Stimulated activated CD4-positive, alpha-beta T cell treated with anti-CD3 and anti-CD28 coated beads, Interleukin-12 subunit alpha, Interleukin-12 subunit beta, amount 100 ng/mL, for 24 hours (primary cell): ENCODE measurements at places on chromosomes 4 and X.

GRCh38 chr4:148069895-148070178 is 337.9 kb downstream of the ARHGAP10 start:
- DNase-seq, result no peak

GRCh38 chr4:95219109-95219508 is 329.7 kb downstream of the UNC5C start:
- DNase-seq, result no peak

DNA sequence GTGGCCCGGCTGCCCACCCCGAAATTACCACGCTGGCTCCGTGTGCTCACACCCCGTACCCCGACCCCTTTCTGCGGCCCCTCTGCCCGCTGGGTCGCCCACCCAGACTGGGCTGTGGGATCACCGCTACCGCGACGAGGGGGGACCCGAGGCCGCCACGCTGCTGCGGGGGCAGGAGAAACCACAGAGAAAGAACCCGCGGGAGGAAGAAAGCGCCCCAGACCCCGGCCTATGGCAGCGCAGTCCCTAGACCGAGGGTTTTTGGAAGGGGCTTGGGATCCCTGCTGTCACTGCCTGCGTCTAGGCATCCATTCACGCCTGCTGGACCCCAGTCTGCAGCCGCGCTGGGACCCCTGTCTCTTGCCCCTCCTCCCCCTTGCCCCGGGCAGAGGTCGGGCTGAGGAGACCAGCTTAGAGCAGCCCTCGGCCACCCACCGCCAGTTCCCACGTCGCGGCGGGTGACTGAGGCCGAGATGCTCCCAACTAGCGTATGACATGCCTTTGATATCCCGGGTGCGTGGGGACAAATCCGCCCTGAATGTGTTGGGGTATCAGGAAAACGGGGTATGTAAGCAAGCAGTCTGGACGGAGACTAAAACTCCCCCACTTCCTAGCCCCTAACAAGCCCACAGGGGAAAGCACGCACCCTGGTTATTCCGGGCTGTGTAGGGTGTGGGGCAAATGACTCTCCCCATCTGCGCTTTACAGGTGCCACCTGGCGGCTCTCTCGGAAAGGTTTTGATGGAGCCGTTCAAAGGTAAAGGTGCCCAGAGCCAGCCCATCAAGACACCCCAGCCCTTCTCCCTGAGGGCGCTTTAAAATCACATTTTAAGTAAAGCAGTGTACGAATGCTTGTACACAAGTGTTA is 862 bp upstream of the INPP4B start:
- DNase-seq, result peak; percentile 51

- no peak for DNase-seq
Measured at GRCh38 chr4:10086506-10087120, 30.0 kb downstream of the WDR1 start.

- DNase-seq, result no peak
Measured at GRCh38 chrX:143486105-143486504, 31.2 kb downstream of the SPANXN3 start.

DNA sequence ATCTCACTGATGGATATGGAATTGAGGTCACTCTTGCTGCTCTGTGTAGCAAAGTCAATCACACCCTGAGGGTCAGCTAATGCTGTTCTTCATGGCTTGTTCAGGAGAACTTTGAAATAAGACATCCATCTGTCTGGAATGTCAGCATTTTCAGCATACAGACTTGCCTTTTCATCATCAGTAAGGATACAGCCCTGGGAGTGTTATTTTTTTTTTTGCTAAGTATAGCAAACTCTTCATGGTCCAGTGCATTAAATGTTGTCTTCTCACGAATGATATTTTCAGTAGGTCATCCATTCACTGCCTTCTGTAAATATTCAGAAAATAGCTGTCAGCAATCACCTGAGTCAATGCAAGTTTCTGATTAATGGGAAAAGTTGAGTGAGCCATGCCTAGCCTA is 268.8 kb upstream of the SMIM31 start:
- DNase-seq, result no peak

GRCh38 chrX:151815398-151815797 is 80.9 kb downstream of the CNGA2 start:
- DNase-seq, result no peak

DNA sequence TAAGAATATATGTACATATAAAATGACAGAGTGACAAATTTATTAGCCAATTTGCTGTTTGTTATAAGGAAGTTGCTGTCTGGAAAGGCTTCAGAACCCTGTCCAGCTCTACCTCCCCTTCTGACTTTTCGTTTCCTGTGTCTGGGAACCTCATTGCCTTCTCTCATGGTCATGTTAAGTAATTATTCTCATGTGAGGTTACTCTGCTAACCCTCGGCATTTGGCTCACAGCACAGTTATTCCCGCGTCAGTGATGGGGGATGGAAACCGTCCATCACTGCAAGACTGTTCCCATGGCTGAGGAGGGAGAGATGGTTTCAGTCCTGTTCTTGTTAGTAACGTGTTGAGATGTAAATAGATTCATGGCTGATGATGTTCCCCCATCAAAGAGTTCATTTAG is 11.9 kb downstream of the EDNRA start:
- DNase-seq, result no peak

- DNase-seq, result no peak
Measured at GRCh38 chrX:152197465-152197864, 59.1 kb upstream of the MAGEA10 start.

DNA sequence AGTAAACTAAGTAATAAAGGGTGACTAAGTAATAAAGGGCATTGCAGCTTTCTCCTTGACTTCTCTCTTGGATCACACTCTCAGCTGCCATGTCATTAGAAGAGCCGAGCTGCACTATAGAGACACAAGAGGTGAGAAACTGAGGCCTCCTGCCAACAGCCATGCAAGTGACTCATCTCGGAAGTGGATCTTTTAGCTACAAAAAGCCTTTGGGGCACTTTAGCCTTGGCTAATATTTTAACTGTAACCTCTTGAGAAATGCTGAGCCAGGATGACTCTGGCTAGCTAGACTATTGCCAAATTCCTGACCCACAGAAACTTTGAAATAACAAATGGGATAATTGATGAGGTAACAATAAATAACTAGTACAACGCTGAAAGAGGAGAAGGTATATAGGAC is 1.5 kb upstream of the NEIL3 start:
- no peak for DNase-seq

DNA sequence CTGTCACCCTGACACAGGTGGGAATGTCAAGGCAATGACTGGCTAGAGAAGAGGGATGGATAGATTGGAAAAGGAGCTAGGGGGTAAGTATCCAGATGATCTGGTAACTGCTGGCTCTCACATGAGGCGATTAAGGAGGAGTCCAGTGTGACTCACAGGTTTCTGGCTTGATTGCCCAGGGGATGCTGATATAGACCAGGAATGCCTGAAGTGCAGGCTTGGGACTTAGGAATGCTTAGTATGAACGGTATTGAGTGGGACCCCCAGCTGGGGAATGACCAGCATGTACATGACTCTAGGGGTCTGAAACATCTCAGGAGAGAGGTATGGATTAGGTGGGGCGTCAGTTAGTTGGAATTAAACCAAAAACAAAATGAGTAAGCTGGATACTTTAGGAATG is 65.8 kb upstream of the PRPS1 start:
- no peak for DNase-seq

- no peak for DNase-seq
Measured at GRCh38 chr4:153931804-153932203, 142.9 kb upstream of the SFRP2 start.

DNA sequence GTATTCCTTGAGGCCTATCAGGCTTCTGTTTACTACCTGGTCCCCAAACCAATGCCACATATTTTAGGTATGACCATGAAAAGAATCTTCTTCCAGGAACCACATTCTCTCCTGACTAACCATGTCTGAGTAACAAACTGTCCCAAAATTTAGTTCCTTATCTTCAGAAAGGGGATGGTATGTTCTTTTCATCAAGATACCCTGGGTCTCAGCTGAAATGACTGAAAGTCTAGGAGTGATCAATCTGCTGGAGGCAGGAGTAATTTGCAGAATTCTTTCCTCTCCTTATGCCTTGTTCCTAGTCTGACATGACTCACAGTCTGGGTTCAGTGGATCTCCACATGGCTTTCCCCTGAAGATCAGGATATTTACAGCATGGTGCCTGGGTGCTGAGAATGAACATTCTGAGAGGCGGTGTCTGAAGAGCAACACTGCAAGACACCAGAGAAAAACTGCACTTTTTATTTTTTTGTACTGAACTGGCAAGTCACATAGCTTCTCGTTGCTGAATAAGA is 665.5 kb downstream of the TLL1 start:
- no peak for DNase-seq

- no peak for DNase-seq
Measured at GRCh38 chr4:114364857-114365256, 233.8 kb upstream of the UGT8 start.

GRCh38 chr4:54498661-54499111 is 159.1 kb upstream of the KIT start:
- DNase-seq, result no peak

- DNase-seq, result no peak
Measured at GRCh38 chr4:32455231-32455630, 1735.1 kb downstream of the PCDH7 start.
